ENCODE measurements at places on chromosomes 4 and X. TPM values are rescaled to one million over a fixed set of nuclear protein-coding genes. Genes with fewer than 3 reads are reported as not detected.

RADX gene
- 16.2 TPM for total RNA-seq

- no peaks in the 10 kb centered on the region for H3K4me1 ChIP-seq
- no peak overlapping the region for H3K4me3 ChIP-seq
- H3K27ac ChIP-seq: no peak overlapping the region
- no peaks in the 10 kb centered on the region for H3K27me3 ChIP-seq
Measured at GRCh38 chr4:184620212-184620867, 28.9 kb downstream of the CASP3 start.

PRKG2 gene
- 1.7 TPM for total RNA-seq

GRCh38 chr4:80911458-80911857, 119.0 kb upstream of the BMP3 start:
- no peak overlapping the region for H3K27ac ChIP-seq
- H3K4me3 ChIP-seq: no peak overlapping the region
- no peaks in the 10 kb centered on the region for H3K4me1 ChIP-seq
- no peaks in the 10 kb centered on the region for H3K27me3 ChIP-seq
- no peaks in the 10 kb centered on the region for H3K36me3 ChIP-seq

DNA sequence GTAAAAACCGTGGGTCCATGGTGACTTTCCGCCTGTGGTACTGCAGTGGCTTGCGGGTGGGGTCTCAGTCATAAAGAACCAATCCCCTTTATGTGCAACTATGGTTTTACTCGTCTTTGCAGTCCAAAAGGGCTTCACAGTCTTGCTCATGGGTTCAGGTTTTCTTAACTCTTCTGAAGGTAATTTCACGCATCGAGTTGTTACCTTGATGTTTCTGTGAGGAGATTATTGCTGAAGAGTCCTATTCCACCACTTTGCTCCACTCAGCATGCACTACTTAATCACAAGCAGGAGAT, 41.5 kb downstream of the F8 start:
- no peaks in the 10 kb centered on the region for H3K27me3 ChIP-seq
- no peak for DNase-seq
- no peak overlapping the region for H3K4me3 ChIP-seq
- H3K4me1 ChIP-seq: peaks cover 7% of the 10 kb centered on the region

Measured in CD4-positive, alpha-beta memory T cell (primary cell).